ENCODE measurements at places on chromosomes 5 and 9.

- DNase-seq, result no peak
Measured at GRCh38 chr5:173180331-173180730, 36.0 kb downstream of the BNIP1 start.

DNA sequence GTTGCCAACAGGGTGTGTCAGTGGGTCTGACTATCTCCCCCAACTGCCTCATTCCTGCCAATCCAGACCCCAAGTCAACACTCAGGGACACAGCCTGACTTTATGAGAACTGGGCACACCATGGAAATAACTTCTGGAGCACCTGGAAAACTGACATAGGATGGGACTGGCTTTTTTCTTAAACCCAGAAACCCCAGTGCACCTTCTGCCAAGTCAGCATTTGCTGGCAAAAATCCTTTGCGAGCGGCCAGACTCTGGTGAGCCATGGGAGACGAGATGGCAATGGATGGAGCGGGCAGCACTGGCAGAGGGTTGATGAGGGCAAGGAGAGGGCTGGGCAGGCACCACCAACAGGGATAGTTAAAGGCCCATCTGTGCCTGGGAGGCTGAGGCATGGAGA, 114.4 kb upstream of the OSMR start:
- DNase-seq, result no peak

DNA sequence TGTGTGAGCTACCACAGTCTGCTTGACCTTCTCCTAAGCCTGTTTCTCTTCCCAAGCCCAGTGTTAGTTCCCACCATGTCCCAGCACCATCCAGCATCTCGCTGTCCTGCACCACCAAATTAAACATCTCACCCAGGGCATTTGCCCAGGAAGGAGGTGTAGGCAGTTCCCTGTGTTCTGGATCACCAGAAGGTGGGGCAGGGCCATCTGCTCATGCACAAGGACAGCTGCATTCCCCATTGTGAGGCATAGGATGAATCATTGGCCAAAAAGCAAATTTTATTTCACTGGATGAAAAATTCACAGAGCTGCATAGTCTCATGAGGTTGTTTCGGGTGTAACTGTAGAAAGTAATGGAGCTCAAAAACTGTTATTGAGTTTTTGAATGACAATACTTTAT, 89.5 kb upstream of the GRIA1 start:
- DNase-seq, result peak; percentile 20

DNA sequence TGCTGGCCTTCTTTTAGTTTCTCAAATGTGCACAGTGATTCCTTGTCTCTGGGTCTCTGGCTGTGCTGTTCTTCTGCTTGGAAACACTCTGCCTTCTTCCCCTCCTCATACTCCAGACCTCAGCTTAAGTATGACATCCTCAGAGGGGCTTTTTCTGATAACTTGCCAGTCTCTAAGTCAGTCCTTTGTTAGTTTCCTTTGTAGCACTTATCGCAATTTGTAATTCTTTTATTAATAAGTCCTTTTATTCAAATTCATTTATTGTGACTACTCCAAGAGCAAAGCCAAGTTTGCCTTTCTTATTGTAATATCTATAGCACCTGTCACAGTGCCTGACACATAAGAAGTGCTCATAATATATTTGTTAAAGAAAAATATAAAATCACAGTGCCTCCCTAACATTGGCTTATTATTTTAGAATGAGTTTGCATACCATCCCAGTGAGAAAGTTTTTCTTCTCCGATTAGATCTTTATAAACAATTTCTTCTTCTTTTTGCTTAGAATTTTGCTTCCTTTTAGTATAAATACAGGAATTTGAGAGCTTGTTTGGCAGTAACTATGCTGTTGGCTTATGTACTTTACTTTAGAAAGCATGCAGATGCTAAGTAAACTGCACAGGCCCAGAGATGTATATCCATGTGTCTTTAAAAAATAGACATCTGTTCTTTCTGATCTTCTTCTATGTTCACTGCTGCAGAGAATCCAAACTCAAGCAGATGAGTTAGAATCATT, 198.0 kb downstream of the GAS1 start:
- no peak for DNase-seq

- DNase-seq, result no peak
Measured at GRCh38 chr9:26669701-26670670, 222.6 kb downstream of the CAAP1 start.

DNA sequence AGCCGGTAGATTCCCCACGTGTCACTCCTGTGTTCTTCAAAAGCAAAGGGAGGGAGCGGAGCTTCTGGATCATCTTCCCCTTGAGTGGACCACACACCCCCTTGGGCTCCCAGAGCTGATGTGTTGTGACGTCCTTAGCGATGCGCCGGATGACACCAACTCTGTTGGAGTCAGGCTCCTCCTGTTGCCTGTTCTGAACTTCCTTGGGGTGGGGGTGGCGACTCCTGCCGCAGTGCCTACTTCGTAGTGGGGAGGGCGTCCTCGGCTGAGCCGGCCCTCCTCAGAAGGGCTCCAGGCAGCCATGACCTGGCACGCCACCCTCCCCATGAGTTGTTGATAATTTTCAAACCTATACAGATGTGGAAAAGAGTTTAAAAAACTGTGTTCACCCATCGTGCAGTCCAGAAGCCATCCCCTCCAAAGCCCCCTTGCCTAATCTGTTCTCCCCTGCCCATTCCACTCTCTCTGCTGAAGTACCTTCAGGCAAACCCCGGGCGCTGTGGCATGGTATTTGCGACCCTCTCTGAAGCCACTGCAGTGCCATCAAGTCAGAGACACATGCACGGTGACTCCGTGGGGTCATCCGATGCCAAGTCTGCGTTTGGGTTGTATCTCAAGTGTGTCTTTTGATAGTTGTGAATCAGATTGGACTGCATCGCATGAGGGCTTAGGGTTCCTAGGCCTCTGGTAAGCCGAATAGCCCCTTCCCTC, 16.7 kb downstream of the EXOC3 start:
- no peak for DNase-seq

Measured in RWPE1 (cell line).